Activated T-helper 1 cell treated with Interleukin-2 at 50 U/mL for 16 hours (primary cell): ENCODE measurements at places on chromosomes 11 and 22.

GRCh38 chr22:19121631-19122142, 525 bp downstream of the DGCR2 start:
- DNase-seq: no peak

DNA sequence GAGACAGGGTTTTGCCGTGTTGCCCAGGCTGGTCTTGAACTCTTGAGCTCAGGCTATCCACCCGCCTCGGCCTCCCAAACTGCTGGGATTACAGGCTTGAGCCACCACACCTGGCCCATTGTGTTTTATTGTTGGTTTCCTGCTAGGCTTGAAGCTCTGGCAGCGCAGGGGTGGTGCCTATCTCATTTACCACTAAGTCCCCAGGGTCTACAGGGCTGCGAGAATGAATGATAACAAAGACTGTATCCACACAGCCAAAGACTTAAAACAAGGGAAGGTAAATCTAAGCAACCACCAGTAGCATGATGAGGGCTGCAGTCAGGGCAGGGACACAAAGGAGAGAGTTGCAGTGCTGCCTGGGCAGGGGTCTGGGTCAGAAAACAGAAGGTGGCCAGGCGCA, 37.3 kb upstream of the XBP1 start:
- no peak for DNase-seq

GRCh38 chr11:130433357-130433756, 4.9 kb upstream of the ADAMTS8 start:
- no peak for DNase-seq

DNA sequence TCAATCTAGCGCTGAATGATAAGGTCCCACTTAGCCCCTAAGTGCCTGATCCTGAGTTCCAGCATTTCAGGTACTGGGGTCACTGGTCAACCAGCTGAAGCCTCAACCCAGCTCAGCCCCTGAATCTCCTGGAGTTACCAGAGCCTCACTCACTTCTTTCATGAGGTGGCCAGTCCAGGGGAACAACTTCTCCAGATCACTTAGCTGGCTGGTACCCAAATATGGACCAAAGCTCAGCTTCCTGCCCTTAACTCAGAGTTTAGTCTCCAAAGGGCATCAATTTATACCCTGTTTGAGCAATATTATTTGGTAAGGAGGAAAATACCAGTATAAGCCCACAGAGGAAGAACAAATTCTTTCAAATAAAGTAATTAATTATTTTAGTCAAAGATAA, 105.6 kb downstream of the SLC1A2 start:
- no peak for DNase-seq

DNA sequence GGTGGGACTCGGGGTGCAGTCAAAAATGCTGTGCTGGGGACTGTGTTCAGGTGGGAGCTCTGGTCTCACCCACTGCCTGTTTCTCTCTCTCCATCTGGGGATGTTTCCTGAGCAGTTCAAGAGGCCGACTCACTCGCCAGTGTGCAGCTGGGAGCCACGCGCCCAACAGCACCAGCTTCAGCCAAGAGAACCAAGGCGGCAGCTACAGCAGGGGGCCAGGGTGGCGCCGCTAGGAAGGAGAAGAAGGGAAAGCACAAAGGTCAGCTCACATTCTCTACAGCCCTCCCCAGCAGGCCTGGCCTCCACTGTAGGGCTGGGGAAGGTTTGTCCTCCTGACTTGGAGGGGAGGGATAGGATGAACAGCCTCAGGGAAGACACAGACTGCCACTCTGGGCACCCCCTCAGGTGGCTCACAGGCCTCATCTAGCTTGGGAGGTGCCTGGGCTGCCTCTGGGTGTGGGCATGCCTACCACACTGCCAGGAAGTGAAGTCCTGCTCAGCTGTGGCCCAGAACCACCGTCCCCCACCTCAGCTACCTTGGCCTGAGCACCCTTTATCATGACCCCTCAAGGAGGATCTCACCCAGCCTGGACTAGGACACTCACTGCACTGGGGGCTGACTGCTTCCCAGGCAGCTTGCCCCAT, 13.0 kb downstream of the TUB start:
- no peak for DNase-seq

DNA sequence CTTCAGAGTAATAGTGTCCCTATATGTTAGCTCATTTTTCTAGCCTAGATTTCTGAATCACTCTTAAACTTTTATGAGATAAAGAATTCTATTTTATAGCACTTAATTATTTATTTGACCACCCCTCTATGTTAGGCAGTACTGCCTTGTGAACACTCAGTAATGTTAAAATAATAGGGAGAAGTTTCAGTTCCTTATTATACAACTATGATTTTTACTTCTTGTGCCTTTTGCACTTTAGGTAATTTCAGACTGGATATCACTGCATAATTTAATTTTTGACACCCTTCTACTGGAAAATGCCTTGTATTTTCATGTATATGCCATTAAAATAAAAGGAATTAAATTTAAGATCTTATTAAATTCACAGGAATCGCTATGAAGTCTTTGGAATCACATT, 3.1 kb downstream of the BCO2 start:
- DNase-seq: no peak

- no peak for DNase-seq
Observed at GRCh38 chr11:69817265-69818230, 1.7 kb downstream of the FGF3 start.

GRCh38 chr11:127902382-127902781, 685.0 kb downstream of the ETS1 start:
- DNase-seq: no peak

GRCh38 chr11:36455658-36456111, 54.4 kb downstream of the TRAF6 start:
- DNase-seq: no peak
